ENCODE measurements at places on chromosomes 12 and 14.
A peak's percentile ranks its signal among the peaks of the same experiment; 100 is the strongest.

DNA sequence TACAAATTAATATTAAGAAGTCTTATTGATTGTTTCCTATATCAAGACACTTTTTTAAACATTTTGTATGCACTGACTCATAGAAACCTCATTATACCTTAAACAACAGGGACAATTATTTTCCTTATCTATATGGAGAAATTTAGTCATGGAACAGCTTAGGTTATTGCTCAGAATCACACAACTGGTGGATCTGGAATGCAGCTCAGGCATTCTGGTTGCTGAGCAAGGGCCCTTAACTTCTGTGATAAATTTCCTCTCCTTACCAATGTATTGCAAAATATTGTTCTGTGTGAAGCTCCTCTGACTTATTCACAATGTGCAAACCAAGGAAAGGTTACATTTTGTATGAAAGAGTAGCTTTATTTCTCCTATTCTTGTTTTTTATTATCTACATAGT lies 817.8 kb downstream of the LRFN5 start:
- no peak for DNase-seq

DNA sequence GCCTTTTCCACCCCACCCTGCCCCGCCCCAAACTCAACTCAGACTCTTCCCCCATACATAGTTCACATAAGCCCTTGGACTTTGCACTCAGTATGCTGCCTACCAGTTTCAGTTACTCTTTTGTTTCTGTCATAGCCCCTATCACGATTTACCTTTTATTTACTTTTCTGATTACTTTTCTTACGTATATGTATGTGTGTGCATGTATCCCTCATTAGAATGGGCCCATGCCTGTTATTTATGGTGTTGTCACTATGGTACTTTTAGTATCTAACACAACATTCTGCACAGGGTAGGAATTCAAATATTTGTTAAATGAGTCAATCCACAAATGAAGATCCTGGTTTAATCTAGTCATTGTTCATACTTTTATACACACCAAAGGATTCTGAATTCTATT lies 16.5 kb upstream of the LUM start:
- DNase-seq: no peak

- no peak for DNase-seq
These were observed 397 bp upstream of the BORCS5 start for GRCh38 chr12:12356467-12356895.

DNA sequence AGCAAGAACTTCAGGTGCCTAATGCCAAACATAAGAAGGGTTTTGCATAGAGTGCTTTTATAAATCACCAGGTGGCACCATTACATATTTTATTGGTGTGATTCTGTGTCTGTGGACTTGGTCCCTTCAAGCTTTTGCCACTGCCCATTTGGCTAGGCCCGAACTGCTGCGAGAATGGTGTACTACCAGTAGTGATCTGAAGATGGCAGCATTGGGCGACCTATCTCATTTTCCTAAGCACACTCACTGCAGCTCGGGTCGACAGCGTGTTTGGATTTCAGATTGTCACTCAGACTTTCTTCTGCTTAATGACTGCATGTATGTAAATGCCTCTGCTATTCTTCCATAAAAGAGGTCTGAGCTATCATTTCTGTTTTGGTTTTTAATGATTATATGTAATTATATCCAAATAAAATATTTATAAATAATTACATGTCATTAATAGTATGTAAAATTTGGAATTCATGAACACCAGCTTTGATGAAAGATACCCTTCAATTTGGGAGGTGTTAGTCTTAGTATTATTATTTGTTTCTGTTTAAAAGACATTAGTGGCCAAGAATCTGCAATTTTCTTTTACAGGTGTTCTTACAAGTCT lies 78.5 kb downstream of the TPH2 start:
- DNase-seq: peak; percentile 9

DNA sequence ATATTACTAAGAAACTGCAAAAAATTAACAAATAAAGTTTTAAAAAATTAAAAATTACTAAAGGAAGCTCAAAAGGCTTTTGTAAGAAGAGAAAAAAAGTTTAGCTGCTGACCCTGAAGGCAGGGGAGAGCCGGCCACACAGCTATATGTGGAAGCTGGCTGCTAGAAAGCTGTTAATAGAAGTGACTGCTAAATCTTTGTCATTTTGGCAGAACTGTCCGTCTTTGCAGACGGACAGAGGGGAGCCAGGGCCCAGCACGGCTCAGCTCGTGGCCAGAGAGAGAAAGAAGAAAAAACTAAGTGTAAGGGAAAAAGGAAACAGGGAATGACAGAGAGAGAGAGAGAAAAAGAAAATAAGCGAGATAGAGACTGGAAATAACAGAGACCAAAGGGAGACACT lies 27.9 kb downstream of the PRMT8 start:
- no peak for DNase-seq

DNA sequence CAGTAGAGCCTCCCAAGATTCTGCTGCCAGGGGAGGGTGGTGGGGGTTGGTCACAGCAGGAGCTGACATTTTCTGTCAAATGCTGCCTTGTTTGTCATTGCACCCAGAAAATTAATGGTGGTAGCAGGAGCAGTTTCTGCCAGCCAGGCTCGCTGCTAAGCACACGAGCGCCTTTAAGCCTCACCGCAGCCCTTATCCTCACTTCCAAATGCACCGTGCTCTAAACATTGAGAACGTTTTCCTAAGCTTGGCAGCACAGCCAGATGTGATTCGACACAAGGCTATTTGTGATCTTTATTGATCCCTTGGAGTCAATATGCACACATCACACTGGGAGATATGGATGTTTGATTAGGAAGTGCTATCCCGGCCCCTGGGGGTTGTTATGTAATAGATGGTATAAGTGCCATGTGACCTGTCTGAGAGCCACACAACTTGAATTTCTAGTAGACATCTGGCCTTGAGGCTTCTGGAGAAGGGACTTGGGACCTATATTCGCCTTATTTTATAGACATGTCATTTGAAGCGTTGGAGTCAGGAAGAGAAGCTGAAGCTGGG lies 31.6 kb upstream of the BEGAIN start:
- no peak for DNase-seq

DNA sequence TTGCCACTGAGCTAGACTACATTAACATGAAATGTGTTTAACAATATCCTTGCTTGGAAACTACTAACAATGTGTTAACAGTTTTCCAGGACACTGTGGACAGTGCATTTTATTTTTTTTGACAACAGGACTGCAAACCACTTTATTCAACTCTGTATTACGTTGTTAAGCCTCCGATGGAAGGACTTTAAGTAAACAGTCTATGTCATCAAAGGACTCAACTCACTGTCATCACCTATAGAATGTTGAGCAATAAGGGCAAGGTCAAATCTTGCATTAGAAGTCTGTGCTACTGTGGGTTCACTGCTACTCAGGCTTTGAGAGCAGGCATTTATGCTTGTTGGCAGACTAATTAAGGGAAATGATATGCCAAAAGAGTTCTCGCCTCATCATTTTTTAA lies 483.7 kb downstream of the FLRT2 start:
- no peak for DNase-seq

GRCh38 chr12:71578694-71579258 lies 84.9 kb downstream of the ZFC3H1 start:
- no peak for DNase-seq

- no peak for DNase-seq
These were observed 275.0 kb downstream of the AKAP6 start for GRCh38 chr14:32603992-32604565.

DNA sequence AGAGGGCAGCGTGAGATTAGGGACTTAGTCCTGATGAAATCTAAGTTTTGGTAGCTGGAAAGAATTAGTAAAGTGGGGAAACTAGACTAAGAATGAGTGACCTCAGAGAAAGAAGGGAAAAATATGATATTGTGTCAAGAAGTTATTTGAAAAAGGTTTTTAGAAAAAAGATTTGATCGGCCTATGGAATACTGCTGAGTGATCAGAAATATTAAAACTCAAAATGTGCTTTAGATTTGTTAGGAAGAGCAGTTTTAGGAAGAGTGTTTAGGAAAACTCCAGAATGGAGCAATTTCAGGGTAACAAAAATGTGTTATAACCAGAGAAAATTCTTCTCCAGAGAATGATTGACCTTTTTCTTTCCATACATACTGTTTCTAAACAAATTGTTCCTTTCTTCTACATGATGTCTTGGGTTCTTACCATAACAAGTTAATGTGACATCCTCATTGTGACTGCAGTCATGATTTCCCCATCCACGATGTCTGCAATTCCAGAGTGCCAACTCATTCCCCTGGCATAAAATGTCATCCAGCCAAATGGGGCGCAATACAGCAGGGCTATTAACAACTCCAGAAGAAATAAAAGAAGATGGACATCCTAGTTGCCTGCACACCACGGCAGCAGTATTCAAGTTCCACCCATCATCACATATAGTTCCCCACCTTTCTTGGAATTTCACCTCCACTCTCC lies 11.8 kb downstream of the CD163L1 start:
- DNase-seq: no peak

DNA sequence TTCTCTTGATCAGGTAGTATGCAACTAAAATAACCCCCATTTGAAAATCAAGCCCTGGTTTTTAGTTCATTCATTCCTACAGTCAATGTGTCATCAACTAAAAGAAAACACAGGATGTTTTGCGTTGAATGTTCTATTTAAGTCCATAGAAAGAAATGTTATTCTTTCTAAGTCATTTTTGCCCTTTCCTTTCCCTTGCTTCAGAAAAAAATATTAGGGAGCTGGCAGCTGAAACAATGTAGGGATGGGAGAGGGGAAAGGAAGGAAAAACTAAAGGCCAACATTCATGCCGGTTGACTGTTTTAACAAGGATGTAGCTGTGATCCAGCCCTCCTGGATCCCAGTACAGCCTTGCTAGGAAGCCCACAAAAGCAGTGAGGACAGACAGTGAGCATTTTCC lies 155.1 kb downstream of the BTG1 start:
- no peak for DNase-seq

- DNase-seq: no peak
These were observed 99.2 kb downstream of the PRICKLE1 start for GRCh38 chr12:42490261-42490842.

DNA sequence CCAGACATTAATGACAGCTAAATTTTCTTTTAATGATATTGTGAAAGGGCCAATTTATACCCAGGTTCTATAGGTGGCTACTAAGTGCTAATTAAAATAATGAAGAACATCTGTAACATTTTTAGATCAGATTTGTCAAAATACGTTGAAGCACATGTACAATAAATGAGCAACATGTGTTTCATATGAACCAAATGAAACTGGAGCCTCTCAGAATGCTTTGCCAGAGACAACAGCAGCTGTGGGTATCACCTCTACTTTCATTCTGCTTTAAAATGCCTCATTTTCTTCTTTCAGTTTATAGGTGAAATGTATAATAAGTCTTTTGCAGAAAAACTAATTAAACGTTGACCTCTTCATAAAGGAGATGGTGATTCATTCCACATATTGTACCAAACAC lies 26.1 kb upstream of the MYF6 start:
- no peak for DNase-seq

DNA sequence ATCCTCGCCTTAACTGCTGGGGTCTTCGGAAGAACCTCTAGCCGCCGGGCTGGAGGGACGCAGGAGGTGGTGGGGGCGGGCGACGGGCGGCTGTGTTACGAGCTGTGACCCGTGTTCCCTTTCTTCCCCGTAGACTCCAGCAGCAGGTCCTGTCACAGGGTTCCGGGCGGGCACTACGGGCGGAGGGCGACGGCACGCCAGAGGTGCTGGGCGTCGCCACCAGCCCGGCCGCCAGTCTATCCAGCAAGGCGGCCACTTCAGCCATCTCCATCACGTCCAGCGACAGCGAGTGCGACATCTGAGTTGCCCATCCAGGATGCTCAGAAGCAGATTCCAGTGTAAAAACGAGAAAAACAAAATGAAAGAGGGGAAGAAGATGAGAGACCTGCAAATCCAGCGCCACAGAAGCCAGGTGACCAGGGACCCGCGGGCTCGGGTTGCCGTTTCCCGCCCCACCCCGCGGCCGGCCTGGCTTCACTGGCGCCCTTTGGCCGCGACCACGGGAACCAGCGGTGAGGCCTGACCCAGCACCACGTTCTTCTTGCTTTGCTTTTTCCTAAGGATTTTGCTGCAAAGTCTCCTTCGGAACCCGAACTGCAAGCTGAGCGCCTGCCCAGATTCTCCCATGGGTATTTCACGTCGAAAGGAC lies 2.1 kb downstream of the SIX6 start:
- no peak for DNase-seq
